Right forelimb (tissue), 1 donor: ENCODE measurements at places on chromosomes 6 and 20.

- no peak for DNase-seq
Observed at GRCh38 chr6:38391206-38391605, 248.5 kb downstream of the BTBD9 start.

DNA sequence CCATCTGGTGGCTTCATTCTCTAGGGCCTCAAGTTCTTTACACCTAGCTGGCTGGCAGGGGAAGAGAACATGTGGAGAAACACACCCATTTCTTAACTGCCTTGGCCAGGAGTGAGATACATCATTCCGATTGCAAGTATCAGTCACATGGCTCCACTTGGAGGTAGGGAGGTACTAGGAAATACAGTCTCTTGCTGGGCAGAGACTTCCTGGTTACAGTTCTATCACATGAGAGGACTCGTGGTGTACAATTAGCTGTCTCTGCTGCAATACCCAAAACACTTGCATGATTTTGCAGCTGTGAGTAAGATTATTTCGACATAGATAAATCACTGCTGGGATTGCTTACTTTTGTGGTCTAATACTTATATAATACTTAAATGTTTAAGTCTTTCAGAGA is 51.1 kb downstream of the GTF2H5 start:
- no peak for DNase-seq

DNA sequence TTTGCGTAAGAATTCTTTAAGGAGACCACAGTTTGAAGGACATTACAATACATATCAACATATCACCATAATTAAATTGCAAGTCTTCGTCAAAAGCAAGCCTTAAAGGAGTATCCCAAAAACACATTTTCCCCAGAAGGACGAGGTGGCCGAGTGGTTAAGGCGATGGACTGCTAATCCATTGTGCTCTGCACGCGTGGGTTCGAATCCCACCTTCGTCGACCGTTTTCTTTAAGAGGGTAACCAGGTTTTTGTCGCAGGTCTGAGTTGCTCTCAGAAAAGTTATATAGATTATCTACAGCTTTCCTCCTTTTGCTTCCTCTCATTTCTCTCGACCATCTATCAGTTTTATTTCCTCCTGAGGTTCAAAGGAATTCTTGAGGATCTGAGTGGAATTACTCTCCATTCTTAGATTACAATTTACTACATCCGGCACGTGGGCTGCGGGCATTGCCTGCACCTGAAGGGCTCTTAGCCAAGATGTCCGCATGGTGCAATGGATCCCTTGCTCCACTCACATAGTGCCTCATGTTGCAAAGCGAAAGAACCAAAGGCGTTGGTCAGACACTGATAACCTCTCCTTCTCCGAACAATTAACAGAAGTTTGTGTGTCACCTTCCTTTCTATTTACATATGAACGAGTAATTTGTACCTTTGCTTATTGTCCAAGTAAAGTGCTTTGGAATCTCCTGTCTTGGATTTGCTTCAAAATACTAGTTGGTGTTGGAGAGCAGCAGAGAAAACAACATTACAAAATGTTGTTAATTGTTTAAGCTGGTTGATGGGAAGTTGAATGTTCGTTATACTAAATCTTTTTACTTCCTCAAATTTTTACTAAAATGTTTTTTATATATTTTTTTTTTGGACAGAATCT is 14.0 kb downstream of the POM121L2 start:
- no peak for DNase-seq

GRCh38 chr6:134230087-134230700 is 87.7 kb downstream of the SGK1 start:
- DNase-seq, result no peak
